Neural crest cell (in vitro differentiated cells): ENCODE measurements at places on chromosomes 6 and 20.

GRCh38 chr20:47544240-47544639, 42.6 kb downstream of the NCOA3 start:
- no peak overlapping the region for H3K27ac ChIP-seq
- no peak overlapping the region for H3K4me3 ChIP-seq
- H3K4me1 ChIP-seq: peaks cover 40% of the 10 kb centered on the region
- no peak for DNase-seq

GRCh38 chr20:37657924-37658804, 35.7 kb upstream of the CTNNBL1 start:
- H3K36me3 ChIP-seq: no peaks in the 10 kb centered on the region
- H3K4me1 ChIP-seq: no peaks in the 10 kb centered on the region
- no peak for DNase-seq
- peaks cover 12% of the 10 kb centered on the region for H3K27me3 ChIP-seq
- no peak overlapping the region for H3K27ac ChIP-seq
- H3K4me3 ChIP-seq: no peak overlapping the region

DNA sequence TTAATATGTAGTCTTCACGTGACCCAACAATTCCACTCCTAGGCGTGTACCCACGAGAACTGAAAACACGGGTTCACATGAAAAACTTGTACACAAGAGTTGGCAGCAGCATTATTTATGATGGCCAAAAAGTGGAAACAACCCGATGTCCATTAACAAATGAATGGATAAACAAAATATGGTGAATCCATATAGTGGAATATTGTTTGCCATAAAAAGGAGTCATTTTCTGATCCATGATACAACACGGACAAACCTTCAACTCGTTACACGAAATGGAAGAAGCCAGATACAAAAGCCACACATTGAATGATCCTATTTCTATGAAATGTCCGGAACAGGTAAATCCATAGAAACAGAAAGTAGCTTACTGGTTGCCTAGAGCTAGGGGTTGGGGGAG, 78.4 kb downstream of the BMP7 start:
- H3K36me3 ChIP-seq: no peaks in the 10 kb centered on the region
- peaks cover 10% of the 10 kb centered on the region for H3K4me1 ChIP-seq
- no peak overlapping the region for H3K4me3 ChIP-seq
- H3K27me3 ChIP-seq: no peaks in the 10 kb centered on the region
- DNase-seq: no peak

DNA sequence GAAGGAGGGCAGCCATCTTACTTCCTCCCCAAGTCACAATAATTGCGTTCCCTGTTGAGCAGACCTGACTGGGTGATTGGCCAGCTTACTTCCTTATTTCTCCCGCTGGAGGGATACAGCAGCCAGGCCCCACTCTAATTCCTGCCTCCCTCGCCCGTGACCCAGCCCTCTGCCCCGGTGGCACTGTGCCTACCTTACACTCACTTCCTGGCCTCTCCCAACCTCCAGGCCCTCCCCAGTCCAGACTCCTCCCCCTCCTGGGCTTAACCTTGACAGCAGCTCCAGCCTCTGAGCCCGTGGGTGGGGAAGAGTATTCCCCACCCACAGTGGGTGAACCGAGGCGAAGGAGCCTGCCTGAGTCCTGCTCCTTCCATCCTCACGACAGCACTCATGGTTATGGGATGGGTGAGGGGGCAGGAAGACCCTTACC, 3.0 kb downstream of the BAK1 start:
- H3K27me3 ChIP-seq: no peaks in the 10 kb centered on the region
- peak overlapping the region; percentile 51 for H3K4me3 ChIP-seq
- no peak for DNase-seq
- no peaks in the 10 kb centered on the region for H3K36me3 ChIP-seq
- H3K4me1 ChIP-seq: peaks cover 10% of the 10 kb centered on the region

- H3K4me3 ChIP-seq: no peak overlapping the region
- H3K27me3 ChIP-seq: no peaks in the 10 kb centered on the region
- DNase-seq: no peak
- no peaks in the 10 kb centered on the region for H3K36me3 ChIP-seq
- no peak overlapping the region for H3K27ac ChIP-seq
Measured at GRCh38 chr6:11762794-11763459, 15.7 kb downstream of the ADTRP start.

DNA sequence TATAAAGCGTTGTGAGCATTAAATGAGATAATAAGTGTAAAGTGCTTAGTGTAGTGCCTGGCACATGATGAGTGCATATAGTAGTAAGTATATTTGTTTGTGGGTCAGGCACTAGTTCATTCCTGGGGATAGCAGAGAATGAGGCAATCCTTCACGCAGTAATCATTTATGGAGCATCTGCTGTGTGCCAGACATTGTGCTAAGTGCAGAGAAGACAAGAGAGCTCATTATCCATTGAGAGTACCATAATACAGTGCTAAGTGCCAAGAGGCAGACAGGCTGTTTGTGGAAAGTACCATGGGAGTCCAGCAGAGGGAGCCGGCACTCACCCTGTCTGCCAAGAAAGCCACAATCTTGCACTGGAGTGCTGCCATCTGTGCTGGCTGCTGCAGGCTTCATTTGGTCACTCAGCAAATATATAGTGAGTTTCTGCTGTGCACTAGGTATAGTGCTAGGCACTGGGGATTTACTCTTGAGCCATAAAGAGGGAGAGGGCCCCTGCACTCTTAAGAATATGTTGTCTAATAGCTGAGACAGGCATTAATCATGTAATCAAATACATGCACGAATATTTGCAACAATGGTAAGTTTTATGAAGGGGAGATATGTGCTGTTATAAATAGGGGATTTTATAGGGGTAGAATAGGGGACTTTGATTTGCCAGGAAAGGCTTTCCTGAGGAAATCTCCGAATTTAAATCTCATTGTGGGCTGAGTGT, 12.9 kb upstream of the MROH8 start:
- H3K4me1 ChIP-seq: peaks cover 43% of the 10 kb centered on the region
- H3K27me3 ChIP-seq: no peaks in the 10 kb centered on the region
- no peak overlapping the region for H3K27ac ChIP-seq
- no peak overlapping the region for H3K4me3 ChIP-seq
- peak; percentile 77 for DNase-seq

DNA sequence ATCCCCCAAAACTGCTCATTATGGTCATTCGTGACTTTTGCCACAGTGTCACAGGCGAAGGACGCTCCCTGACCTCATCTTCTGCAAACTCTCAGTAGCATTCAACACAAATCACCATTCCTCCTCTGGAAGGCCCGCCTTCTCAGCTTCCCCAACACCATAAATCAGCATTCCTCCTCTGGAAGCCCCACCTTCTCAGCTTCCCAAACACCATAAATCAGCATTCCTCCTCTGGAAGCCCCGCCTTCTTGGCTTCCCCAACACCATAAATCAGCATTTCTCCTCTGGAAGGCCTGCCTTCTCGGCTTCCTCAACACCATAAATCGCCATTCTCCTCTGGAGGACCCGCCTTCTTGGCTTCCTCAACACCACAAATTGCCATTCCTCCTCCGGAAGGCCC, 288.0 kb upstream of the AGPAT4 start:
- no peak overlapping the region for H3K27ac ChIP-seq
- peaks cover 4% of the 10 kb centered on the region for H3K4me1 ChIP-seq
- no peak for DNase-seq
- no peak overlapping the region for H3K4me3 ChIP-seq
- no peaks in the 10 kb centered on the region for H3K27me3 ChIP-seq

- no peak for DNase-seq
- no peaks in the 10 kb centered on the region for H3K27me3 ChIP-seq
- H3K4me1 ChIP-seq: peaks cover 38% of the 10 kb centered on the region
Measured at GRCh38 chr6:71289802-71290175, 1.2 kb downstream of the OGFRL1 start.

- H3K4me1 ChIP-seq: peaks cover 20% of the 10 kb centered on the region
- H3K27me3 ChIP-seq: peaks cover 39% of the 10 kb centered on the region
- no peaks in the 10 kb centered on the region for H3K36me3 ChIP-seq
- no peak for DNase-seq
- H3K27ac ChIP-seq: no peak overlapping the region
- no peak overlapping the region for H3K4me3 ChIP-seq
Measured at GRCh38 chr6:169803271-169803811, 51.9 kb downstream of the ERMARD start.

DNA sequence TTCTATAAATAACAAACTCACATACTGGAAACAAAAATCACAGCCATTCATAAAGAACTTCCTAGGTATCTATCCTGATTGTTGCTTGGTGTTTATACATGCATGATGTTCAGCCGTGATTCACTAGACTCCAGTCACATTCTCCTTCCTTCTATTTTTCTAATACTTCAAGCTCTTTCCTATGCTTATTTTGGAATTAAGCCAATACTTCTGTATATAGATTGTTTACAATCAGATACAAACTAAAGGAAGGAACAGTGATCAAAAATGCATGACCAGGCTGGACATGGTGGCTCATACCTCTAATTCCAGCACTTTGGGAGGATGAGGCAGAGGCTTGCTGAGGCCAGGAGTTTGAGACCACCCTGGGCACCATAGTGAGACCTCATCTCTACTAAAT, 377.5 kb upstream of the IRAK1BP1 start:
- no peaks in the 10 kb centered on the region for H3K36me3 ChIP-seq
- no peaks in the 10 kb centered on the region for H3K4me1 ChIP-seq
- no peak overlapping the region for H3K4me3 ChIP-seq

GRCh38 chr6:53691667-53692133, 26.1 kb upstream of the KLHL31 start:
- H3K27ac ChIP-seq: no peak overlapping the region
- H3K36me3 ChIP-seq: no peaks in the 10 kb centered on the region
- H3K27me3 ChIP-seq: no peaks in the 10 kb centered on the region
- no peak for DNase-seq
- no peak overlapping the region for H3K4me3 ChIP-seq
